ENCODE measurements at places on chromosomes 16 and 17.

- peak; percentile 47 for DNase-seq
These were observed 17.7 kb downstream of the PSMD11 start for GRCh38 chr17:32461853-32462617.

GRCh38 chr16:81624760-81625543 lies 154.1 kb upstream of the PLCG2 start:
- no peak for DNase-seq

- no peak for DNase-seq
These were observed 15.3 kb downstream of the ZBTB4 start for GRCh38 chr17:7464081-7464480.

DNA sequence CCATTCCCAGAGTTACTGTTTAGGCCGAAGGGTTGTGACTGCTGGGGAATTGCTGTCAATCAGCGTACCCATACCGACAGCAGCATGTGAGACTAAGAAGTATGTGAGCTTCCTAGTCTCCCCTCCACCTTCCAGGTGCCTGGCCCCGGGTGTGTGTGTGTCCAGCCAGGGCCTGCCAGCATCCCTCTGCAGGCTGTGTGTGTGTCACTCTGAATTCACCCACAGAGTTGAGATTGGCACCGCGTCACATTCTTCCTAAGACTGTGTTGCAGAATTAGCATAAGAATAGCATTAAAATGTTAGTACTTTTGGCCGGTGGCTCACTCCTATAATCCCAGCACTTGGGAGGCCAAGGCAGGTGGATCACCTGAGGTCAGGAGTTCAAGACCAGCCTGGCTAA lies 31.8 kb downstream of the PRMT7 start:
- no peak for DNase-seq

DNA sequence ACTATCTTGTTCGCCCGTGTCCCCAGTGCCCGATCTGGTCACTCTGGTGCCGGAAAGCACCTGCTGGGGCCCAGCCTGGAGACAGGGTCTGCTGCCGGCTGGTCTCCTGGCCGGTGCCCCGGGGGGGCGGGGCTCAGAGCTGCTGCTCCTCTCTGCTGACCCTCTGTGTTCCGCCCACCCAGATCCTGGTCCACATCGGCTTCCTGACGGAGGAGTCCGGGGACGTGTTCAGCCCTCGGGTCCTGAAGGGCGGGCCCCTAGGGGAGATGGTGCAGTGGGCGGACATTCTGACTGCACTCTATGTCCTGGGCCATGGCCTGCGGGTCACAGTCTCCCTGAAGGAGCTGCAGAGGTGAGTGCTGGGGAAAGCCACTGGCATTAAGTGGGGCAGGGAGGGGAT lies 37.6 kb downstream of the MGAT5B start:
- DNase-seq: no peak

DNA sequence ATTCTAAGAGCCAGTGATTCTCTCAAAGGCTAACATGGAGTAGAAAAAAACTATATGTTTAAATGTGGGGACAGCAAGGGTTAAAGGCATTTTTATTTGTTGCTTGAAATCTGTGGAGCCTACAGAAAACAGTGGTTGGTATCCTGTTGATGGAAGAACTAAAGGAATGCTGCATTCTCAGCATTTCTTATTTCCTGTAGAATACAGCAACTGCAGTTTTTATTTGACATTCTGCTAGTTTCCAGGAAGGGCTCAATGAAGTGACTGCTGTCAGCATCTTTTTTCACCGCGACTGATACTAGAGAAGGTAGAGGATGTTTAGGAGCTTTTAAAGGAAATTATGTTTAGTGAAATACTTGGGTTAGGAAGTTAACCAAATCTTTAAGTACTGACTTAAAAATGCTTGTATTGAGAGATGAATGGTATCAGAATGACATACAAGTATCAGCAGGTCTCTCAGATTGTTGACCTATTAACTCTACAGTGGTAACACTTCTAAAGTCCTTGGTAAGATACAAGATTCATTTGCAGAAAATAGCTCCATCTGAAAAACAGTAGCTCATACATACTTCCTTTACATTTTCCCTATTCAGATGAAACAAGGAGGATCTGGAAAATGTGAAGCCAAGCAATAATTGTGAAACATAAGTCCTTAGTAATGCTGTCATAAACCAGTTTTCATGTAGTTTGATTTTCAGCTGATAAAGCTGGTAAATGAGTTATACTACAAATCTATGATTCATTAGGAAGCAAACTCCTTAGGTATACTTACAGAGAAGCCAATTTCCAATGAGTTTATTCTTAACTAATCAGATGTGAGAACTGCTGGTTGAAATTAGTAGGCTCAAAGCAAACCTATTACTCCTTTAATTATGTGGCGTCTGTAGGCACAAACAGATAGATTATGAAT lies 15.2 kb downstream of the CLTC start:
- DNase-seq: no peak

GRCh38 chr16:73043828-73044467 lies 4.0 kb downstream of the ZFHX3 start:
- DNase-seq: no peak

GRCh38 chr17:81350320-81350890 lies 44.9 kb upstream of the BAHCC1 start:
- no peak for DNase-seq

DNA sequence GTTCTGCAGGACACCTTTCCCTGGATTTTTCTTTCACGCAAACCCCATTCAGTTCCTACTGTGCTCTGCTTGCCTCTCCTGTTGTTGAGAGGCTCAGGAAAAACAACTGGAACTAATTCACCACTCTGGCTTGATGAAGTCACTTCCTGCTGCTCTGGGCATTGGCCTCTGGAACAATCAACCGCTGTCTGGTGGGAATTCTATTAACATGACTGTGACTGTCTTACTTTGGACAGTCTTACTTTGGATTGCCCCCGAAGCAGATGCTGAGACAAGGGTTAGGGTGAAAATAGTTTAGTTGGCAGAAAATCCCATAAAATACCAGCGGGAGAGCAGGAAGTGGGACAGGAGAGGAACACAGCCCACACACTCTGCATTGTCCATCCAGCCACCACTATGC lies 90.0 kb upstream of the HSBP1 start:
- DNase-seq: no peak
